ENCODE measurements at places on chromosomes 11 and 22. TPM values are rescaled to one million over a fixed set of nuclear protein-coding genes. Genes with fewer than 3 reads are reported as not detected.

- DNase-seq: no peak
Observed at GRCh38 chr22:40603088-40603605, 33.4 kb downstream of the MRTFA start.

GRCh38 chr22:48259991-48260670 lies 1497.7 kb downstream of the TBC1D22A start:
- DNase-seq: peak; percentile 18

- DNase-seq: no peak
Observed at GRCh38 chr11:60169264-60169915, 13.5 kb downstream of the MS4A6A start.

GRCh38 chr11:46431211-46431610 lies 39.6 kb upstream of the CHRM4 start:
- no peak for DNase-seq

GRCh38 chr11:64208086-64208795 lies 1.7 kb downstream of the FERMT3 start:
- peak; percentile 82 for DNase-seq

The CRYBA4 gene
- total RNA-seq: not detected

The SMTNL1 gene
- total RNA-seq: not detected

The ACRV1 gene
- not detected for total RNA-seq

The PKP3 gene
- total RNA-seq: 0.10 TPM

The APOA4 gene
- 2.0 TPM for total RNA-seq

The TMPRSS13 gene
- 0.24 TPM for total RNA-seq

Data from posterior vena cava (tissue), 2 donors.